Activated CD4-positive, CD25-positive, alpha-beta regulatory T cell treated with anti-CD3 and anti-CD28 coated beads, Interleukin-2, amount 50 U/mL, for 16 hours (primary cell): ENCODE measurements at places on chromosomes 16 and 17.

DNA sequence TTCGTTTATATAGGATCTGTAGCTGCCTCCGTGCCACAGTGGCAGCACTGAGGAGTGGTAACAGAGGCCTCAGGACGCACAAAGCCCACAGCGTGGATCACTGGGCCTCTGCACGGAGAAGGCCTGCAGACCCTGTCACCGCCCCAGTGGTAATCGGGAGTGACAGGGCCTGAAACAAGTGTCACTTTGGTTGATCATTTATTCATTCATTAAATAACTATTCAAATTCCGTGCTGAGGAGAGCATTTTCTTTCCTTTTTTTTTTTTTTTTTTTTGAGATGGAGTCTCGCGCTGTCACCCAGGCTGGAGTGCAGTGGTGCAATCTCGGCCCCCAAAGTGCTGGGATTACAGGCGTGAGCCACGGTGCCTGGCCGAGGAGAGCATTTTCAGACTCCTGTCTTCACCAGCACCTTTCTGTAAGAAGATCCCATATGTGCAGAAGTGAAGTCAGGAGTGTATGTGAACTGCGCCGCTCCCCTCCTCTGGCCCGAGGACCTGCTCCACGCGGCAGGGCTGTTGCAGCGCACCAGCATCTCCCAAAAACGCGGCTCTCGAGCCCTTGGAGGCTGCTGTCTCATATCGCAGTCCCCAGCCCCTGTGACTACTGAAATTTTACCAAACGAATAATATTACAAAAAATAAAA, 44.9 kb upstream of the TRAP1 start:
- DNase-seq = no peak

- DNase-seq = no peak
Observed at GRCh38 chr16:12729448-12729847, 74.2 kb downstream of the CPPED1 start.

DNA sequence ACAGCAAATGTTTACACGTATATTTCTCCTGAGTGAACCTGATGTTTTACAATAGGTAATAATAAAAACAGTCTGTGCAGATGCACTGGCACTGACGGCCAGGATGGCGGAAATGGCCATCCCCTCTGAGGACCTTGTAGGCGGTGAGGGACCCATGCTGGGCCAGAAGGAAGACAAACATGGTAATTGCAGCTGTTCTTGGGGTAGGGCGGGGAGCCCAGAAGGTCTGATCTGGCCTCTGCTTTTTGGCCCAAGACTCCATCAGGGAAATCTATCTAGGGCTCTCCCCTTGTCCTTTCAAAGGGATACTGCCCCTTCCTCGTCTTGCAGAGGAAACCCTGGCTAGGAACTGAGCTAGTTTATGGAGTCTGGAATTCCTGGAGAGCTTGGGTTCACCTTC, 7.4 kb upstream of the LGALS9 start:
- no peak for DNase-seq

- no peak for DNase-seq
Observed at GRCh38 chr16:68786685-68787418, 49.8 kb downstream of the CDH1 start.

- DNase-seq = no peak
Observed at GRCh38 chr16:89739383-89739782, 18.0 kb downstream of the ZNF276 start.

GRCh38 chr16:30600215-30600614, 10.0 kb downstream of the ZNF689 start:
- no peak for DNase-seq

- DNase-seq = no peak
Observed at GRCh38 chr16:62014319-62014923, 21.8 kb downstream of the CDH8 start.

DNA sequence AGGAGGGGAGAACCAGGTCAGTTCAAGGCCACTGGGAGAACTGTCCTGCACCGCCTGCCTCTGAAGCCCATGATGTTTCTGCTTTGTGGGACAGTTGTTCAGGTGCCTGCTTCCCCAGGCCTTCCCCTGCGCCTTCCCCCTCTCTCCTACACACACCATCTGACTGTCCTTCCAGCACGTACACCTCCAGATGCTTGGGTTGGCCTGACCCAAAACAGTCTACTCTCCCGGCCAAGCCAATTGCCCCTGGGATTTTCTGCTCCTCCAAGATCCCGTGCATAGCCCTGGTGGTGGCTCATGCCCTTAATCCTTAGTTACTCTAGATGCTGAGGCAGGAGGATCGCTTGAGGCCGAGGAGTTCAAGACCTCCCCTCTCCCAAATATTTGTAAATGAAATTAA, 684 bp upstream of the RSAD1 start:
- no peak for DNase-seq

DNA sequence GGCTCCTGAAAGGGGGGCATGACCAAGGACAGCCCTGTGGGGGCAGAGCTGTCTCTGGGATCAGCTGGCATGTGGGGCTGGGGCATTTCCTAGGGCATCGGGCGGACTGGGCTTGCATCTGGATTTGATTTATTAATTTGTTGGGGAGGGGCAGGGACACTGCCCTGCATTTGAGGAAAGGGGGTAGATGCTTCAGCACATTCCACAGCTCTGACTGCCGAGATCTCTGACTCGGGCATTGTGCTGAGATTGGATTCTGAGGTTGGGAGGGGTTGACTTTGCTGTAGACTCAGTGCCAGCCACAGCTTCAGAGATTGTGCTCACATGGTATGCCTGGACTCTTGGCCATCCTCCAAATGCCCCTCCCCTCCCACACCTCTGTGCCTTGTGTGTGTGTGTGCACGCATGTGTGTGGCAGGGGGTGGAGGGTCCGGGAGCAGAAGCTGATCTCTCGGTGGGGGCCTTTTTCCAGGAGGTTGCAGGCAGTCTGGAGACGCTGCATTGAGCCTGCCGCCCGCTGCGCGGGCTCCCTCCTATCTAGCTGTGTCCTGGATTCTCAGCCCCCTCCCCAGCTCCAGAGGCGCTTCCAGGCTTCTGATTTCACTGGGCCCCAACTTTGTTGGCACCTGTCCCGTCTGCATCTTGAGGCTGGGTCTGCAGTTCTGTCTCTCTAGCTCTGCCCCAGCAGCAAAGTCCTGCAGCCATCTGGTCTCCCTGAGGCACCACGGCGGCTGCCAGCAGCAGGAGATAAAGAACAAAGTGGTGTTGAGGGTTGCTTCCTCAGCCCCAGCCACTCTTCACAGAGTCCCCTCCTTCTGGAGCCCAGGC, 14.9 kb downstream of the IGFBP4 start:
- no peak for DNase-seq

DNA sequence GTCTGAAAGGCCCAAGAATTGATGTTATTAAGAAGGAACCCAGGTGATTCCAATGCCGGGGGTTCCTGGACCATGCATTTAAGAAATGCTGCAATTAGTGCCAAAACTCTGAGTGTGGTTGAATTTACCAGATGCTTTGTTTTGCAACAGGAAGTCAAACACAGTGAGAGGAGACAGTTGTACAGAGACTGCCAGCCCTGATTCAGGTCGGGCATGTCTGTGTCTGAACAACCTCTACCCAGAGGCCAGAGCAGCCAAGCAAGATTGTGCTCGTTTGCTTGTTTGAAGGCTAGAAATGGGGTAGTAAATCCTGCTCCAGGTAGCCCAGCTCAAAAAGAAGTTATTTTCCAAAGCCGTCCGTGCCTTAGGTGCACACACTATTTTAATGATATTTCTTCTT, 412.4 kb upstream of the ERCC4 start:
- DNase-seq = no peak

DNA sequence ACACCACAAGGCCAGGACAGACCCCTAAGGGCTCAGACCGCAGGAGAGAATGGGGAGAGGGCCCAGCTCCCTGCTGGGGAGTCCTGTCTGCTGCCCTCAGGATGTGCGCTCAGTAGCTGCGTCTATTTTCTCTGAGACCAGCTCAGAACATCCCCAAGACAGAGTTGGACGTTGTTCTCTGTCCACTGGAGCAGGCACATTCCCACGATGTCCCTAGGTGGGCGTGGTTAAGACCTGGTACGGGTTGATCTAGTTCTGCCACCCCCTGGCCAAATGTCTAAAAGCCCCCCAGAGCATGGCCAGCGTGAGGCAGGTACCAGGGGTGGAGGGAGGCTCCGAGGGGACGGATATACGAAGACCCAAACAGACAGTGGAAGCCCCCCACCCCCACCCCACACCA, 842 bp upstream of the CALB2 start:
- no peak for DNase-seq

DNA sequence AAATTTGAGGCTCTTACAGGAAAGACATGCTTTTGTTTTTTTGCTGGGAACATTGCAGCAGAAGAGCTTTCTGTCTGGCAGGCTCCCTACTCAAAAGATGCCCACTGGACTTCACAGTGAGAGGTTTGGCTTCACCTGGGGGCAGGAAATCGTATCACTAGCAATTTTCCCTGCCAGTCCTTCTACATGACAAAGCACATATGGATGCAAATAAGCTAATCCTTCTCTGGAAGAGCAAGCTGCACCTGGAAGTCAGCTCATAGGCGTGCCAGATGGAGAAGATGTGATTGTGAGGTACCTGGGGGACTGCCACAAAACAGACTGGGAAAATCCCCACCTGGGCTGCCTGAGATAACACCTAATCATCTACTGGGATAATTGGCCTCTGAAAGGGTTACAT, 195.0 kb upstream of the CPHXL start:
- no peak for DNase-seq

GRCh38 chr16:16997349-16997748, 473.4 kb downstream of the XYLT1 start:
- DNase-seq = no peak

DNA sequence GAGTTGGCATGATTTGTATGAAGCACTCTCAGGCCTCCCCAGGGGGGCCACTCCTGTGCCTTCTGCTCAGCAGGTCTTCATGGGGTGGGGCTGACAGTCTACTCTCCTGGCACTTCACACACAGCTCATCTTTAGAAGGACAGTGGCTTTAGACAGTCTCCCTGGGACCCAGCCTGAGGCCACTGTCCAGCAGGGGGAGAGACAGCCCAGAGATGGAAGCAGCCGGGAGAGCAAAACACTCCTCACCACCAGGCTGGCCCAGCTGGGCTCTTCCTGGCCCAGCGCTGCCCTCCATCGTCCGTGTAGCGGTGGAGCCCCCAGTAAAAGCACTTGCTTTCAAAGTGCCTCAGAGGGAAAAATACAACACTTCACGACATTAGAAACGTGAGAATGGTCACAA, 62.0 kb upstream of the CRHR1 start:
- DNase-seq = no peak

DNA sequence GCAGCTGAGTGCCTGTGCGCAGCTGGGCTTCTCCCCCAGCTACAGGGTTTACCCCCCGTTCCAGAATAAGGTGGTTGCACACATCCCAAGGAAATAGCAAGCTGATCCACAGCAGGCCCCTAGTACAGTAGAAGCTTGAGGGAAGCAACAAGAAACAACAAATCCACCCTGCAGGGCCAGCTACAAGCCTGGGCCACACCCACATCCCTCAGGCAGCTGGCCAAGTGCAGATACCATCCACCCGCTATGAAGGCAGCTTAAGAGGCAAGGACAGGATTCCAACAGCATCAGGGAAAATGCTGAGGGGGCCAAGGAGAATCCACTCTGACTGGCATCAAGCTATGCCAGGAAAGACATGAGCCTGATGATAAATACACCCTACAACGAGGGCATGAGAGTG, 66.9 kb upstream of the RCVRN start:
- no peak for DNase-seq

- no peak for DNase-seq
Observed at GRCh38 chr17:70527364-70527888, 358.1 kb downstream of the KCNJ2 start.

DNA sequence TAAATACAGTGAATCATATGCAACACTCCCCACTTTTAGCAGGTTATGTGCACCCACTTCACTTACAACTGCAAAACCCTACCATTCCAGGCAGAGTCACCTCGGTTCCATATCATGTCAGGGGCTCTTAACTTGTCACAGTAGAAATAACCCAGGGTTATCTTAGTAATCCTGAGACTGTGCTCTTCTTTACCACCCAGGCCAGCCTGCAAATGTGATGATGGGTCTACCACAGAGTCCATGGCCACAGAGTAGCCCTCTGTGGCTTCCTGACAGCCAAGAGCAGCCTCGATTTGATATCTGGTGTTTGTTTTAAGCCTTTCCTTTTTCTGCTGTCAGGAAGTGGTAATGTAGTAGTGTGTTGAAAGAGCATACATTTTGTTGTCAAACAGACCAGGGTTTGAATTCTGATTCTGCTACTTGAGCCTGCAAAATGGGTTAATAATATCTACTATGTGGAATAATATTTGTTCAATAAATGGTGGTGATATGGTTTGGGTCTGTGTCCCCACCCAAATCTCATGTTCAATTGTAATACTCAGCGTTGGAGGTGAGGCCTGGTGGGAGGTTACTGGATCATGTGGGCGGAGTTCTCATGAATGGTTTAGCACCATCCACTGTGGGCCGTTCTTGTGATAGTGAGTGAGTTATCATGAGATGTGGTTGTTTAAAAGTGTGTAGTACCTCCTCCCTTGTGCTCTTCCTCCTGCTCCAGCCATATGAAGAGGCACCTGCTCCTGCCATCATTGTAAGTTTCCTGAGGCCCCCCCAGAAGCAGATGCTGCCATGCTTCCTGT, 416.5 kb downstream of the UTP18 start:
- no peak for DNase-seq

DNA sequence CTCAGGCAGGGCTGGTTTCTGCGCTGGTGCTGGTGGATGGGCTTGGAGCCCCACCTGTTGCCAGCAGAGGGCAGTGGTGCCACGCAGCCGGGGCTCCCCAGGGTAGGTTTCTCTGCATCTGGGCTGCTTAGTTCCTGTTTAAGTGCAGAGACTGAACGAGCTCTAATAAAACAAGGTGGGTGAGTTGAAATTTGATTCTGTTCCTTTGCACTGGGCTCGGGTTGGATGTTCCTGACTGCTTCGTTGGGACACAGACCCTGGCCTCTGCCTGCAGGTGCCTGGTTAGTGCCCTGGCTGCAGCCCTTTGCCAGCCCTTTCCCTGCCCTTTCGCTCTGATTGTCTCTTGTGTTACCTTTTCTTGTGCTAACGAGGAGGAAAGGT, 30.0 kb downstream of the TBCD start:
- DNase-seq = peak; percentile 69

DNA sequence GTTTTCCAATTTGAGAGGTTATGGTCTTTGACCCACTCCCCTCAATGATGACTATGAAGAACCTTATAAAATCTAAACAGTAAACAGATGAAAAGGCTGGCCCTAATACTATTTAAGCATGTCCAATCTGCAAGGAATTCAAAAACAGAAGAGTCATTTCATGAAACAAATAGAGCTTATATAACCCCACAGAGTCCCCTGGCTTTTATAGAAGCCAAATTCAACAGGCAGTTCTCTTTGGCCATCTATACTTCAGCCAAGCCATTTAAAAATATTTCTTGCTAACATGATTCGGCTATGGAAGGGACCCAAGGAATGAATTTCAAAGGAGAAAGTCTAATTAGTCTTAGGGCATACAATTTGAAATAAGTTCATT, 43.4 kb downstream of the SPOP start:
- no peak for DNase-seq
